ENCODE measurements at places on chromosomes 5 and 9.

DNA sequence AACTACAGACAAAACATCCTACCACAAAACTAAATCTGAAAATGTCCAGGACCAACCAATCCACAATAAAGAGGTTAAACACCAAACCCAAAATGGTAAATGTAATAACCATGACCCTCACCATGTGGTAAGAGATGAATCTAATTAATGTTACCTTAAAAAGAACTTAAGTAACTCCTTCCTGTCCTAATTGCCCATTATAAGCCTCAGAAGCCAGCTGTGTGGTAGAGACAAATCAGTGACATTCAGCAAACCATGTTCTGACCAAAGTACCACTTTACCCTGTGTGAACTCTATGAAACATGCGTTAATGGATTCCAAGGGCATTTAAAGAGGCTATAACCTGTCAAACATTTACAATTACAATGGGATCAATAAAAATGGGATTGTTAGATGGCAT lies 25.0 kb downstream of the LPAR1 start:
- H3K36me3 ChIP-seq: no peaks in the 10 kb centered on the region
- no peak overlapping the region for H3K4me3 ChIP-seq
- no peak overlapping the region for H3K27ac ChIP-seq
- DNase-seq: no peak

DNA sequence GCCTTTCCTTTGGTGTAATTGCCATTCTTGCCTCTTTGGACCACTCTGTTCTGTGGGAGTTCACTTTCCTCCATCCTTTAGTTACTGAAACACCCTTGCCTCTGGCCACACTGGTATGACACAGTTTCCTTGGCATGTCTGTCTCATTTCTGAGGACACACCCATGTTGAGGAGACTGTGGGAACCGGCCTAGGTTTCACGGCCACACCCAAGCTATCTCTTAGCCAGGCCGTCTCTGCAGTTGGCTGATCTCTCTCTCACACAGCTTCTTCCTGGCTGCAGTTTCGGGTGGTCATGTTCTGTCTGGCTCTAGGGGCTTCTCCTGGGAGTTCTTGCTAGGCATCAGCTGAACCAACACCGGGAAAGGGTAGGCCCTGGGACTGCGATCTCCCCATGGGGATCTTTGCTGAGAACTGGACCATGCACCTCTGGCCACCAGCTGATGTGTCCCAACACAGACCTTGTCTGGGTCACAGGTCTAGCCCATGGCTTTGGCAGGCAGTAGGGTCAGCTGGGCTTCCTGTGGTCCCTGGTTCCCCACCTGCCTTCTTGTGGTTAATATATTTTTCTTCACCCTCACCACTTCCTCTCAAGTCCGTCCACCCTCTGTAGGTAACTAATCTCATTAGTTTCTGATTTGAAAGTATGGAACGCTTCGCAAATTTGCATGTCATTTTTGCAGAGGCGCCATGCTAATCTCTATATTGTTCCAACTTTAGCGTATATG lies 24.9 kb downstream of the ARHGEF37 start:
- H3K27me3 ChIP-seq: no peaks in the 10 kb centered on the region
- peak; percentile 67 for DNase-seq
- H3K36me3 ChIP-seq: no peaks in the 10 kb centered on the region
- no peak overlapping the region for H3K27ac ChIP-seq
- H3K4me1 ChIP-seq: no peaks in the 10 kb centered on the region

- no peaks in the 10 kb centered on the region for H3K4me1 ChIP-seq
- no peak for DNase-seq
- no peak overlapping the region for H3K27ac ChIP-seq
- no peaks in the 10 kb centered on the region for H3K27me3 ChIP-seq
Observed at GRCh38 chr5:111975133-111975532, 218.1 kb upstream of the NREP start.

DNA sequence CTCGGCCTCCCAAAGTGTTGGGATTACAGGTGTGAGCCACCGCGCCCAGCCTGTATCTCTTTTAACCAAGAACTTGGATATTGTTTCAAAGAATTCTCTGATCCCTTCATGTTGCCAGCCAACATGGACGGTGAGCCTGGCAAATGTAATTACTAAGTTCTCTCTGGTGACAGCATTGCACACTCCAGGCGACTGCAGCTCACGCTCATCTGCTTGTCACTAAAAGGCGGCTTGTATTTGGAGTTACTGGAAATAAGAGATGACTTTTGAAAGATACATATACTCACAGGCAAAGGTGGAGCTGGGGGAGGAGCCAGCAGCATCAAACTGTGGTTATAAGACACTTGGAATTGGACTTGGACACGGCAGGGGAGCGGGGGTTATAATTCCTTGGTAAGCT lies 172.3 kb downstream of the SLIT3 start:
- H3K27me3 ChIP-seq: no peaks in the 10 kb centered on the region
- H3K4me1 ChIP-seq: no peaks in the 10 kb centered on the region
- H3K4me3 ChIP-seq: no peak overlapping the region
- H3K27ac ChIP-seq: no peak overlapping the region
- no peak for DNase-seq

DNA sequence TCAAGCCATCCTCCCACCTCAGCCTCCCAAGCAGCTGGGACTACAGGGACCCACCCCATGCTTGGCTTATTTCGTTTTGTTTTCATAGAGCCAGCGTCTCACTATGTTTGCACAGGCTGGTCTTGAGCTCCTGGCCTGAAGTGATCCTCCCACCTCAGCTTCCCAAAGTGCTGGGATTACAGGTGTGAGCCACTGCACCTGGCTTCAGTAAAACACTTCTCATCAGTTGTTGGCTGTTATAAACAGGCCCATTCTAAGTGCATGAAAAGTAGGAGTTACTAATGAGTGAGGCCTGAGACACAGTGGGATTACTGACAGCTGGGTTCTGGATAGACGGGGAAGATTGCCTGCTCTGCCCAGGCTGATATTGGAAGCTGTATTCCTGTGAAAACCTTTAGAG lies 3.5 kb downstream of the CRB2 start:
- H3K27ac ChIP-seq: no peak overlapping the region
- DNase-seq: no peak
- H3K27me3 ChIP-seq: no peaks in the 10 kb centered on the region
- H3K36me3 ChIP-seq: no peaks in the 10 kb centered on the region

DNA sequence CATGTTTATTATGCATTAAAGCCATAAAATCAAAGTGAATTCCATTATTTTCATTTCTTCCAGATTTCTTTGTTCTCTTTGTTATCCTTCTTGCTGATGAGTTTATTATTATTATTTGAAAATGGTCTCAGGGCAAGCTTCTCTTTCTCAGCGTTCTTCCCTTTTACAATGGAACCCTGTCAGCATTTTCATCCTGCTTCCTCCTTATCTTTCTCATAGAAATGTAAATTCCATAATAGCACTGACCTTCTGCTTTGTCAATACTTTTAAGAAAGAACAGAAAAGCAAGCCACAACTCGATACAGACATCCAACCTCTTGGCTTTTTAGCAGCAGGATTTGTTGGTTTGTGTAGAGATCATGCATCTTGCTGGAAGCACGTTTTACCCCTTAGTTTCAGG lies 114.0 kb upstream of the BASP1 start:
- H3K27ac ChIP-seq: no peak overlapping the region
- no peaks in the 10 kb centered on the region for H3K27me3 ChIP-seq
- H3K4me1 ChIP-seq: no peaks in the 10 kb centered on the region
- DNase-seq: no peak
- H3K36me3 ChIP-seq: no peaks in the 10 kb centered on the region

DNA sequence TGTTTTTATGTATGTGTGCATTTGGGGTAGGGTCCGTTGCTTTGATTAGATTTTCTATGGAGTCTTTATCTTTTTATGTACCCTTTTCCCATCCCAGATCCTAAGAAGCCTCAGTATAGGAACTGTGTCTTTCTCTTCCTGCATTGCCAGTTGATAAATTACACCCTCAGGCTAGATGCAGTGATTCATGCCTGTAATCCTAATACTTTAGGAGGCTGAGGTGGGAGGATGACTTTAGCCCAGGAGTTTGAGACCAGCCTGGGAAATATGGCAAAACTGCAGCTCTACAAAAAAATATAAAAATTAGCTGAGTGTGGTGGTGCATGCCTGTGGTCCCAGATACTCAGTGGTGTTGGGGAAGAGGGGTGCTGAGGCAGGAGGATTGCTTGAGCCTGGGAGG lies 40.2 kb downstream of the NLN start:
- no peak for DNase-seq
- no peak overlapping the region for H3K4me3 ChIP-seq
- H3K4me1 ChIP-seq: no peaks in the 10 kb centered on the region
- no peaks in the 10 kb centered on the region for H3K27me3 ChIP-seq
- no peaks in the 10 kb centered on the region for H3K36me3 ChIP-seq
- no peak overlapping the region for H3K27ac ChIP-seq

- no peaks in the 10 kb centered on the region for H3K4me1 ChIP-seq
- DNase-seq: no peak
- H3K27ac ChIP-seq: no peak overlapping the region
- H3K36me3 ChIP-seq: no peaks in the 10 kb centered on the region
- no peaks in the 10 kb centered on the region for H3K27me3 ChIP-seq
- no peak overlapping the region for H3K4me3 ChIP-seq
Observed at GRCh38 chr5:90095292-90096060, 314.1 kb downstream of the CETN3 start.

GRCh38 chr9:125746774-125747052 lies 460 bp upstream of the PBX3 start:
- H3K4me3 ChIP-seq: no peak overlapping the region
- no peak for DNase-seq
- peaks cover 3% of the 10 kb centered on the region for H3K36me3 ChIP-seq
- H3K4me1 ChIP-seq: peaks cover 18% of the 10 kb centered on the region
- H3K27me3 ChIP-seq: no peaks in the 10 kb centered on the region

DNA sequence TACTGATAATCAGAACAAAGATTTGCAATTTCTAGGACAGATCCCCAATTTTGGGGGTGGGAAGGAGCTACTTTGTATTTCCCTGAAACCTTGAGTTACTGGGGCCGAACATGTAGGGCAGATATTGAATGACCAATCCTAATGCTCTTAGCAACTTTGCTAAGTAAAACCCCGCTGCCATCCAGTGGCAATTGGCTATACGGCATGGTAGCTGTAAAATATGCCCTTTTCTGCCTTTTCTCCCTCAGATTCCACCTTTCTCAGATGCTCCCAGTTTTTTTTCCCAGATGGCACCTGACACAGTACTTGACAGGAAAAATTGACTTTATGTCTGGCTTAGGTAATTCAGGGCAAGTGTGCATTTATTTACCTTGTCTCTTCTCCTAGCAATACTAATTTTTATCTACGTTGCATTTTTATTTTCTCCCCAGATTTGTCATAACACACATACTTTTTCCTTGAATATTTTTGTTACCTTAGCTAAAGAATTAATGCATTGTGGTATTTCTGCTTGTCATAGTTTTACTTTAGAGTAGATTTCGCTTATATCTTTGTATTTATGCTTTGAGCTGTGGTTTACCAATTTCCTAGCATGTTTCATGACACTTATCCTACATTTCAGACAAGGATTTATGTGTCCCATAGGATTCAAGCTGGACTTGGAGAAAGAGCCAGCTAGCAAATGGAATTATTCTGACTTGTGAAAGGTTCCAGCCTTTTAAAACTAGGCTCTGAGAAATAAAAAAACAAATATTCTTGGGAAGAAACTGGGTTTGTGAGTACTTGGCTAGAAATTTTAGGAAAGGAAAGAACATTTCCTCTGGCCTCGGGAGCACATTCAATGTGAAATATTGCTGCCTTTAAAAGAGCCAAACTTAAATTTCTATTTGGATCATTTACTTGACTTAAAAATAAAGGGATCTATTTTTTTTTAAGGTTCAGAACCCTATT lies 37.4 kb downstream of the PIK3R1 start:
- no peak overlapping the region for H3K27ac ChIP-seq
- peak; percentile 35 for DNase-seq
- no peak overlapping the region for H3K4me3 ChIP-seq

GRCh38 chr9:14326264-14326826 lies 12.4 kb upstream of the NFIB start:
- no peaks in the 10 kb centered on the region for H3K36me3 ChIP-seq
- no peak overlapping the region for H3K27ac ChIP-seq
- DNase-seq: no peak
- no peaks in the 10 kb centered on the region for H3K27me3 ChIP-seq
- no peak overlapping the region for H3K4me3 ChIP-seq
- no peaks in the 10 kb centered on the region for H3K4me1 ChIP-seq

GRCh38 chr5:957748-958485 lies 50.7 kb upstream of the NKD2 start:
- no peaks in the 10 kb centered on the region for H3K36me3 ChIP-seq
- H3K27ac ChIP-seq: peak overlapping the region; percentile 85
- no peak for DNase-seq
- H3K4me1 ChIP-seq: peaks cover 46% of the 10 kb centered on the region
- H3K27me3 ChIP-seq: no peaks in the 10 kb centered on the region

GRCh38 chr9:37104183-37104889 lies 16.0 kb upstream of the ZCCHC7 start:
- H3K27me3 ChIP-seq: 0 out of 2 replicates have a peak, but pooled peaks cover 4% of the 10 kb centered on the region
- H3K4me1 ChIP-seq: no peaks in the 10 kb centered on the region
- H3K36me3 ChIP-seq: no peaks in the 10 kb centered on the region
- no peak overlapping the region for H3K27ac ChIP-seq
- H3K4me3 ChIP-seq: no peak overlapping the region
- DNase-seq: no peak

- no peaks in the 10 kb centered on the region for H3K36me3 ChIP-seq
- H3K4me3 ChIP-seq: no peak overlapping the region
- DNase-seq: no peak
- no peaks in the 10 kb centered on the region for H3K4me1 ChIP-seq
Observed at GRCh38 chr5:108278285-108279240, 103.3 kb downstream of the FBXL17 start.

- no peak for DNase-seq
- no peak overlapping the region for H3K27ac ChIP-seq
- H3K27me3 ChIP-seq: no peaks in the 10 kb centered on the region
- H3K4me3 ChIP-seq: no peak overlapping the region
Observed at GRCh38 chr9:99041618-99042017, 63.3 kb upstream of the TGFBR1 start.

GRCh38 chr5:55591686-55592085 lies 56.9 kb upstream of the PLPP1 start:
- no peak overlapping the region for H3K4me3 ChIP-seq
- DNase-seq: no peak
- H3K27ac ChIP-seq: no peak overlapping the region
- H3K4me1 ChIP-seq: no peaks in the 10 kb centered on the region

GRCh38 chr9:110192531-110193261 lies 15.3 kb downstream of the C9orf152 start:
- no peaks in the 10 kb centered on the region for H3K36me3 ChIP-seq
- H3K27ac ChIP-seq: no peak overlapping the region
- H3K4me1 ChIP-seq: 0 out of 2 replicates have a peak, but pooled peaks cover 3% of the 10 kb centered on the region
- DNase-seq: no peak

DNA sequence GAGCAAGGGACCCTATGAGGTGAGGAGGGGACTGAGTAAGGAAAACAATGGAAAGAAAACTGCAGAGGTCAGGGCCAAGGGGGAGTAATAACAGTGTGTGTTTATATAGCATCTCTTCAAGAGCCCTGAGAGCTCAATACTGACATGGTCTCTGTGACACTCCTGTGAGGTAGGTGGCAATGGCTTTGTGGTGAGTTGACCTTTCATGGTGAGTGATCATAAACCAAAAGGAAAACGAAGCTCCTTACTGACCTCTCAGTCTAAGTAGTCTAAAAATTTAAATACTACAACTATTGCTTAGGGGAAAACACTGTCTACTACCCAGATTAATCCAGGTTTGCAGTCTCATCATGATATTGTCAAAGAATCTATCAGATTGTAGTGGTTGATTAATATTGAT lies 130.9 kb downstream of the SNCAIP start:
- DNase-seq: no peak
- H3K4me3 ChIP-seq: no peak overlapping the region
- no peaks in the 10 kb centered on the region for H3K36me3 ChIP-seq

- H3K36me3 ChIP-seq: peaks cover 14% of the 10 kb centered on the region
- peak overlapping the region; percentile 74 for H3K27ac ChIP-seq
- H3K4me1 ChIP-seq: peaks cover 26% of the 10 kb centered on the region
- H3K27me3 ChIP-seq: no peaks in the 10 kb centered on the region
Observed at GRCh38 chr9:136728548-136729123, 14.1 kb downstream of the LCN10 start.

Data from Panc1 (cell line).